ENCODE measurements at places on chromosomes 12 and 14. TPM values are rescaled to one million over a fixed set of nuclear protein-coding genes. Genes with fewer than 3 reads are reported as not detected.

Gene PAX9
- 7.1 TPM for total RNA-seq

Gene C12orf54
- total RNA-seq: not detected

Gene WSCD2
- total RNA-seq: 0.81 TPM

- no peak for DNase-seq
Measured at GRCh38 chr14:68941820-68942219, 37.3 kb downstream of the ACTN1 start.

GRCh38 chr12:46459861-46460545 lies 87.4 kb upstream of the SLC38A2 start:
- DNase-seq: peak; percentile 39
